ENCODE measurements at places on chromosomes 12 and 14.
A peak's percentile ranks its signal among the peaks of the same experiment; 100 is the strongest.

GRCh38 chr14:104786726-104787675 lies 8.5 kb downstream of the AKT1 start:
- DNase-seq: no peak

GRCh38 chr14:103686831-103687485 lies 28.3 kb downstream of the XRCC3 start:
- no peak for DNase-seq

DNA sequence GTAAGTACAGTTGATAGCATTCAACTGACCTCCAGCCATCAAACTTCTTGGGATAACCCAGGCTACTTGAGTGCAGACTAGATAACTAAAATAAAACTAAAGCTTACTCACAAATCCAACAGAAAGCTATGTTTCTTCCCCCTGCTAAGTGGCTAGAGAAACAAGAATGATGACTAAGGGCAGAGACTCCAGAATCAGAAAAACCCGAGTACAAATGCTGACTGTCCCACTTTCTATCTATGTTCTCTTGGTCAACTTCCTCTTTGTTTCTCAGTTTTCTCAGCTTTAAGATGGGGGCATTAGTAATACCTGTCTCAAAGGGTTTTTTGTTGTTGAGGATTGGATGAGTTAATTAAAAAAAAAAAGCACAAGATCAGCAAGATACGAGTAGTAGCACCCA lies 6.1 kb upstream of the NUAK1 start:
- DNase-seq: no peak

- no peak for DNase-seq
These were observed 123.8 kb downstream of the DUSP6 start for GRCh38 chr12:89228491-89228890.

DNA sequence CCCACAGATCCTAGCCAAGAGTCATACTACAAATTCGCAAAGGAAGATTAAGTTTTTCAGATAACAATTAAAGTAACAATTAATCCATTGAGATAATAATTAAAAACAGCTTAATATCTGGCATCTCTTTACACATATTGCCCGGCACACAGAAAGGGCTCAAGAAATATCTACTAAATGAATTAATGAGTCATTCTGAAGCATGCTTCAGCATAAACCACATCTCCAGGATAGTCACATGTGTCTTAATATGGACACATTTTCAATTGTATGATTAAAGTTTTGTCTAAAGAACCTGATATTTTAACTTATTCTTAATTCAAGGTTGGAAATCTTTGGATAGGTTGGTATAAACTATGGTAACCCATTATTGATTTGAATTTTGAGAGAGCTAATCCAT lies 9.6 kb downstream of the ITPR2 start:
- no peak for DNase-seq

- DNase-seq: no peak
These were observed 486.0 kb downstream of the BCAT1 start for GRCh38 chr12:24462946-24463345.

DNA sequence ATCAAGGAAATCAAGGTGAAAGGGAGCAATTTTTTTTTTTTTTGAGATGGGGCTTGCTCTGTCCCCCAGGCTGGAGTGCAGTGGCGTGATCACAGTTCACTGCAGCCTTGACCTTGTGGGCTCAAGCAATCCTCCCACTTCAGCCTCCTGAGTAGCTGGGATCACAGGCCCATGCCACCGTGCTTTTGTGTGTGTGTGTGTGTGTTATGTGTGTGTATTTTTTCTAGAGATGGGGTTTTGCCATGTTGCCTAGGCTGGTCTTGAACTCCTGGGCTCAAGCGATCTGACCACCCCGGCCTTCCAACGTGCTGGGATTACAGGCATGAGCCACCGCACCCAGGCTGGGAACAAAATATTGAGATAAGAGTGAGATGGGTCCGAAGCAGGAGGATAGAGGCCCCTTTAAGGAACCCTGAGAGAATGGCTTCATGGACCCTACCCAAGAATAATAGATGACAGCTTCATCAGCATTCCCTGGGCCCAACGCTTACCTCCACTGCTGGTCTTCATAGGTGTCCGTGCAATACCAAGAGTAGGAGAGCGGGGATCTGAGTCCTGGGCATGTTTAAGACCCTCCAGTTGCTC lies 1.0 kb downstream of the CDCA3 start:
- no peak for DNase-seq

DNA sequence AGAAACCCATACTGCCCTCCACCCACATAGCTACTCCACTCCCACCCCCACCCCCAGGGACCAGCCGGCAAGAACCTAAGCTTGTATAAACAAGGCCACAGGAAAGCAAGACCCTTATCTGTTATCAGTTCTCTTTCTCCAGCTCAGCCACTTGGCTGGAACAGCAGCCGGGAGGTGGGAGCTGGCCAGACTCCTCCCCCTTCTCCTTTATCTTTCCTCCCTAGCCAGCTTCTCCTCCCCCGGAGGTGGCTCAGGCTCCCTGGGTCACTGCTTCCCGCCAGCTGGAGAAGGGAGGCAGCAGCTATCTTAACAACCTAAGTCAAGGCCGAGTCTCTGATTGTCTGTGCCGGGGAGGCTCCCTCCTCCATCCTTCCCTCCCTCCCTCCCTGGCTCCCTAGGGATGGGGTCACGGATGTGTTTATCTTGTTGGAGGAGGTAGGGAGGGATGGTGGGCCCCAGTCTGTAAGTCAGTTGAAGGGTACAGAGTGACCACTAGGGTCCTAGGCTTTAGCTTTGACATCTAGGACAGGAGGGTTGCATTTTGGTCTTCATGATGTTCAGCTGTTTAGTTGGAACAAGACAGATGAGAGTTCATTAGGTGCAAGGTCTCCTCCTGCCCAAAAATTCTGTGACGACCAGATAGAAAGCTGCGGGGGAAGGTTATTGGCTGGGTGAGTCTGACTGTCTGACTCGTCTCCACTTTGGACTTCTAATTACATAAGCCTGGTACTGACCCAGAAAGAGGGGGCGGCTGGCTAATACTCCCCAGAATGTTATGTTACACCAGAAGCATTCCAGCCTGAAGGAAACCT lies 29.7 kb downstream of the ZFP36L1 start:
- no peak for DNase-seq

DNA sequence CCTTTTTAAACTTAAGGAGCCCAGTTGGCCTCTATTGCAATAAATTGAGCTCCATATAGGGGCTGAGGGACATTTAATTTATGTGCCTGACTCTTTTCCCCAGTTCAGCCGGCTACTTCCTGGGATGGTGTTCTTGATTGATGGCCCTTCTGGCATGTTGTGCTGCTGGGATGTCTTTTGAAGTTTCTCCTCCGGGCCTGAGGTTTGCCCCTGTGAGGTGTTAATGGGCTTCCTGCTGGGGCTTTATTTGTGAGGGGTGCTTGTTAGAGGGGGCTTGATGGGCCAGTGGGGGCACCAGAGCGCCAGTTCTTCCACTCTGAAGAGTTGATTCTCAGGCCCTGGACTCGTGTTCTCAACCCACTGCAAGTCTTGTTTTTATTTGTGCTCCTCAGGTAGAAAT lies 69.6 kb downstream of the CHST11 start:
- no peak for DNase-seq

DNA sequence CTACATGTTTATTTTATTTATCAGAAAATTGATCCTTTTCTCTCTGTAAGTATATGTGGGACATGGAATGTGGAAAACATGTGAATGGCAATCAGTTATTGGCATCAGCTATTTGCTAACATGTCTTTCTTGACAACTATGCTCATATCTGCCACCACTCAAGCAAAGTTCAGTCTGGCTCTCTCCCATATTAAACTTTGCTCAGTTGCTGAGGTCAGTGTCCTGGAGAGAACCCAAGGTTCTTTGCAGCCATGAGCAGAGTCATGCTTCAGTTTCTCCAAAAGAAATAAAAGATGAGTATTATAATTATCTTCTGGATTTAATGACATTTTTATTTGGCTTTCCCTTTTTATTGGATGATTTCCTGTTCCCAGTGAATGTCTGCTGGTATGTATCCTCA lies 42.6 kb downstream of the A2M start:
- no peak for DNase-seq

- DNase-seq: peak; percentile 81
These were observed 4.4 kb downstream of the KMT5A start for GRCh38 chr12:123388177-123388950.

DNA sequence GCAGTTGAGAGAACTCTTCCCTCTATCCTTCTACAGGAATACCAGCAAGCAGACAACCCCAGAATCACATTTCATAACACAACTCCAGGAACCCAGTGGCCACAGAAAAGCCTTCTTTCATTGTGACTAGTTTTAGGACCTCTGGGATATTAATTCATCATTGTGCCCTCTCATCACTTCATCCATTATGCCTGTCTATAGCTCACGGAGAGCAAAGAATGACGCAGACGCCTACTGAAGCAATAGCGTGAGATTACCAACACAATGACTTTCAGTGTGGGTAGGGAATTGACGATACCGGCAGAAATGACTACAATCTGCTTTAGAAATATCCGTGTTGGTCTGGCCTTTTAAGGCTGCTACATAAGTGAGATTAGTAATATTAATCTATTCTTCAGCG lies 158.1 kb upstream of the FOXG1 start:
- DNase-seq: no peak

GRCh38 chr12:89235189-89235993 lies 116.9 kb downstream of the DUSP6 start:
- no peak for DNase-seq

DNA sequence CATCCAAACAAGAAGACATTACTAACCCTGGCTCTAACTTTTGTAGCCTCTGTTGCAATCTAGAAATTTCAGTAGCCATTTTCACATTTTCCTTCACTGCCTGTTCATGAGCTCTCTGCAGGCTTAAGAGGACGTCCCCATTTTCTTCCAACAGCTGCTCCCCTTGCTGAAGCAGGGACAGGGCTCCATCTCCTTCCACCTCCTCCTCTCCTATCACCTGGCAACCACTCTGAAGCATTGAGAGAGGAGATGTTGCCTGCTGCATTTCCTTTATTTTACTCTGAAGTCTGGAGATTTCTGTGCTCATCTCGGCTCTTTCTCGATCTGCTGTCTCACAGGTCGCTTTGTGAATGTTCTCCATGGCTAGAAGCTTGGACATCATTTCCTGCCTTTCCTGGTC lies 73.3 kb downstream of the NIN start:
- no peak for DNase-seq

- no peak for DNase-seq
These were observed 25.1 kb downstream of the MOK start for GRCh38 chr14:102279688-102280348.

DNA sequence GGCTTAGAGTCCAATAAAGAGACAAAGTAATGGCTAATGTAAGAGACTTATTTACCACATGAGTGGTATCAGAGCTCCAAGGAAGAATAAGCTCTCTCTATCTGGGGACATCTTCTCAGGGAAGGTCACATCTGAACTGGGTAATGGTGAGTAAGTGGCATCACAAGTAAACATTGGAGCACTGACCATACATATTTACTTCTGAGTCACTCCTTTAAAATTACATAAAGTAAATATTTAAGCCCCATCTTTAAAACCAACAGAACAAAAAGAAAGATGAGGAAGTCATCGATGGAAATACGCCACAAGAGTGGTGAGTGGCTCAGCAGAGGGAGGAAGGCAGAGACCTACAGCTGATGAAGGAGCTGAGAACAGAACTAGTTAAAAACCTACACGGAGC lies 159.9 kb downstream of the DUSP6 start:
- no peak for DNase-seq

- no peak for DNase-seq
These were observed 2.3 kb upstream of the NEUROD4 start for GRCh38 chr12:55017416-55017925.

- DNase-seq: no peak
These were observed 248.5 kb upstream of the FBXO33 start for GRCh38 chr14:39680777-39681176.

- no peak for DNase-seq
These were observed 176.7 kb upstream of the BCL2L14 start for GRCh38 chr12:11893998-11894397.

- DNase-seq: no peak
These were observed 94.3 kb downstream of the SLC25A21 start for GRCh38 chr14:37078131-37078530.

- DNase-seq: no peak
These were observed 77.6 kb downstream of the ALX1 start for GRCh38 chr12:85357609-85358008.

DNA sequence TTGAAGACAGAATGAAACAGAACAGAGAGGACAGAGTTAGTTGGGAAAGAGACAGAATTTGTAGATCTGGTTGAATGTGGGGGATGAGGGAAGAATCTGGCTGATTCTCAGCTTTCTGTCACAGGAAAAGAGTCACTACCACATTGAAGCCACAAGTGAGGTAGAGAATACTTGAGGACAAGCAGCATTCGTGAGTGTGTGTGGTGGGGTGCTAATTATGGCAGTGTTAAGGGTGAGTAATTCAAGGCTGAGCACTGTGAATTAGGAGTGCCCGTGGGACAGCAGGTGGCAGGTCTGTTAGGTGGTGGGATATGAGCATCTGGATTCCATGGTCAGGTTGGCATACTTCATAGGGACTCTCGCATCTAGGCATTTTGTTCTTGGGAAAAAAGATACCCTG lies 347.4 kb upstream of the PRICKLE1 start:
- no peak for DNase-seq

- DNase-seq: no peak
These were observed 36.8 kb downstream of the SH2B3 start for GRCh38 chr12:111442301-111443045.

- no peak for DNase-seq
These were observed 9.9 kb upstream of the CCT2 start for GRCh38 chr12:69575346-69575745.

GRCh38 chr12:93234641-93235040 lies 143.1 kb upstream of the NUDT4 start:
- DNase-seq: no peak

- no peak for DNase-seq
These were observed 199.2 kb downstream of the MSRB3 start for GRCh38 chr12:65477721-65478120.

GRCh38 chr12:32033406-32033805 lies 73.2 kb upstream of the BICD1 start:
- no peak for DNase-seq

GRCh38 chr12:9118158-9118557 lies 2.4 kb upstream of the A2M start:
- DNase-seq: peak; percentile 34

DNA sequence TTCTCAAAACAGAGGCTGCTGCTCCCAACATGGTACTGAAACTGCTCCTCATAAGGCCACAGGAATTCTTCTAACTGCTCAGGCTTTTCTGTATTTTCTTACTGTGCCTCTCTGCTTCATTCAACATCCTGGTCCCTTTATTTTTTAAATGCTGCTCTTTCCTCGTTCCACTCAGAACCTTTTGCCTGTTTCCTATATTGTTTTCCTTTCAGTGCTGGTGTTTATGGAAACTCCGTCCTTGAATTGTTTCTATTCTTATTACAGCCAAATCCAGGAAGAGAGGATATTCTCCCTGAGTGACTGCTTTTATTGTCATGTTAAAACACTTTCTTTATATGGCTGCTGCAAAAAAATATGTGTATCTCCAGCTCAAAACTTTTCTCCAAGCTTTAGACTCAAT lies 173.0 kb upstream of the E2F7 start:
- no peak for DNase-seq

GRCh38 chr12:106913456-106913855 lies 42.3 kb upstream of the TMEM263 start:
- DNase-seq: no peak

Measured in CD4-positive, alpha-beta T cell treated with Interleukin-4 for 1 hour (primary cell).